ENCODE measurements at places on chromosomes 11 and 22.

DNA sequence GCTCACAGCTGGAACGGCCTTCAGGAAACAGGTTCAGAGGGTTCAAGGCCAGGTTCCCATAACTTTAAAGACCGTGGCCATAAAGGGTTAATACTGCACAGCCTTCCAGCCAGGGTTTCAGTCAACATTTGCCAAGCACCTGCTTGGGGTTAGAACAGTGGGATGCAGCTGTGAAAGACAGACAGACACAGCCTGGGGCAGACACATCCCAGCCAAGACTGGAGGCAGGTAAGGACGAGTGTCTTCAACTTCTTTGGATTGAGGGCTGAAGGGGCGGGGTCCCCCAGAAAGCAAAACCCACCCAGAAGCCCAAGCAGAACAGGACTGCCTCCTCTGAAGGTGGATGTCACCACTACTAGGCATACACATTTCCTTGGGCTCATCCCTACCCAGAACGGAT, 14.3 kb downstream of the ARFGAP2 start:
- DNase-seq: no peak
- H3K27me3 ChIP-seq: no peaks in the 10 kb centered on the region
- peaks cover 69% of the 10 kb centered on the region for H3K36me3 ChIP-seq
- H3K27ac ChIP-seq: no peak overlapping the region

DNA sequence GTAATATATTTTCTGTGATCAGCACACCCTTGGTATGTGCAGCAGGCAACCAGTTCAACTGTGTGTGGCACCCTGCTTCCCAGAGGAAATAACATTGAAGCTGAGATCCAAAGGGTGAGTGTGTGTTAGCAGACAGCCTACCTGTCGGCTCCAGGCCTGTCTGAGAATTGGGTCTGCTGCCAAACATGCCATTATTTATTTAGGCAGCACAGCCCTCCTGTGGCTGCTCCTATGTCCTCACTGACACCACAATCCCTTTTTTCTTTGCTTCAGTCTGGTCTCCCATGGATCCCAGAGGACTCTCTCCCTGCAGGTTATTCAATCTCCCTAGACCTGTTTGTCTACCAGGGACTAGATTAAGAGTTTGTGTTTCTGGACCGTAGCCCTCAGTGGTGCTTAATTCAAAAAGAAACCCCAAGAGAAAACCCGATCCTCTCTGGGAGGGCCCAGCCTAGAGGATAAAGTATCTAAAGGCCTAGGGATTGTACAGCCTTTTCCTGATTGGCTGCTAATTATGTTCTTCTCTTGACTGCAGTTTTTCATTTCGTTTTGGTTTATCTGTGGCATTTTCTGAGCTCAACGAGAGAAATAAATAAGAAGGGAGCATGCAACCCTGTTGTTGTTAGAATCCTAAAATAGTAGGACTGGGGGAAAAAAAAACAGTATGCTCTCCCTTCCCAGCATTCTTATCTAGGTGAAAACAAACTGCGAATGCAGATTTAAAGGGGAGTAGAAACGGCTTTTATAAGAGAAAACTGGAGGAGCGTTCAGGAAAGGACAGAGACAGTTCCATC, 24.1 kb downstream of the KCNE3 start:
- no peaks in the 10 kb centered on the region for H3K36me3 ChIP-seq
- no peak overlapping the region for H3K4me3 ChIP-seq
- DNase-seq: no peak
- no peak overlapping the region for H3K27ac ChIP-seq
- H3K27me3 ChIP-seq: no peaks in the 10 kb centered on the region

DNA sequence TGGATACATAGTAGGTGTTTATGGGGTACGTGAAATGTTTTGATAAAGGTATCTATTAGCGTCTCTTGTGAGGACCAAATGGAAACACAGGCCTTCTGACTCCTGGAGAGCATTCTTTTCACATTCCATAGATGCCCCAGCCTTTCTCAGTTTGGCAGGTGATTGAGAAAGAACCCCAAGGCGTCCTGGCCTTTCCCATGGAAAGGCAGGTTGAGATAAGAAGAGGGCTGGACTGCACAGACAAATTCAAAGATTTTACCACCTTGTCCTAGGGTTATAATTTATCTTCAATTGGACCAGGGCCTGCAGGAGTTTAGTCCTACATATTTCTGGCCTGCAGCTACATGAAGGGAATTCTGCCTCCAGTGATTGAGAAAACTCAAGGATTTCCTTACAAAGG, 661 bp upstream of the OLFML1 start:
- peaks cover 10% of the 10 kb centered on the region for H3K4me1 ChIP-seq
- H3K4me3 ChIP-seq: peak overlapping the region; percentile 48
- no peak for DNase-seq
- no peaks in the 10 kb centered on the region for H3K27me3 ChIP-seq
- H3K36me3 ChIP-seq: no peaks in the 10 kb centered on the region

- no peak overlapping the region for H3K4me3 ChIP-seq
- H3K36me3 ChIP-seq: no peaks in the 10 kb centered on the region
- no peaks in the 10 kb centered on the region for H3K4me1 ChIP-seq
- no peak for DNase-seq
- H3K27me3 ChIP-seq: no peaks in the 10 kb centered on the region
- H3K27ac ChIP-seq: no peak overlapping the region
Observed at GRCh38 chr11:1782031-1782590, 18.4 kb upstream of the CTSD start.

- no peaks in the 10 kb centered on the region for H3K36me3 ChIP-seq
- DNase-seq: no peak
- no peak overlapping the region for H3K4me3 ChIP-seq
- no peaks in the 10 kb centered on the region for H3K27me3 ChIP-seq
- H3K4me1 ChIP-seq: no peaks in the 10 kb centered on the region
Observed at GRCh38 chr22:38773363-38773946, 17.7 kb upstream of the SUN2 start.

DNA sequence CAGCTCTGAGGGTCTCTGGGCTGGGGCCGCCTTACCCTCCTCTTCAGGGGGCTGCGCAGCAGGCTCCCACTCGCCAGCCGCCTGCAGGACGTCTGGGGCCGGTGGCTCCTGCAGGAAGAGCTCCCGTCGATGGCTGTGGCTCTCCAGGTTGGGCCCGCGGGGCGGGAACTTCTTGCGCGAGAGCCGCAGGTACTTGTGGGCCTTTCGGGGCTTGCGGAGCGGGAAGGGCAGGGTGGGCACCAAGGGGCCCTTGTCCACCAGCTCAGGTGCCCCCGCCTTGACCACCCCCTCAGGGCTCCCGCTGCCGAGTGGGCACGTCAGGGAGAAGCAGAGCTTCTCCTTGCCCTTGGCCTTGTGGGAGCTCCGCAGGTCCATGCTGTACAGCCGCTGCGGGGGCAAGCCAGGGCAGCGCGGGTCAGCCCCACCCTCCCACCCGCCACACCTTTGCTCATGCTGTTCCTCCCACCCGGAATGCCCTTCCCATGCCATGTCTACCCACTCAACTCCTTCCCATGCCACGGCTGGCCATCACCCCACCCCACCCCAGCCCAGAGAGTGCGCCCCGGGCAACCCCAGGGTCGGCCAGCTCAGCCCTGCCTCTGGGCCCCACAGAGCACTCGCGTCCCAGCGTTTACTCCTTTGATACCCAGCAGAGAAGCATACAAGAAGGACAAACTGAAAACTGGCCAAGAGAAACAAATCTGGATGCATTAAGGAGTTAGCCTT, 18.0 kb downstream of the CBX7 start:
- H3K27me3 ChIP-seq: no peaks in the 10 kb centered on the region
- H3K4me3 ChIP-seq: no peak overlapping the region
- no peak for DNase-seq

DNA sequence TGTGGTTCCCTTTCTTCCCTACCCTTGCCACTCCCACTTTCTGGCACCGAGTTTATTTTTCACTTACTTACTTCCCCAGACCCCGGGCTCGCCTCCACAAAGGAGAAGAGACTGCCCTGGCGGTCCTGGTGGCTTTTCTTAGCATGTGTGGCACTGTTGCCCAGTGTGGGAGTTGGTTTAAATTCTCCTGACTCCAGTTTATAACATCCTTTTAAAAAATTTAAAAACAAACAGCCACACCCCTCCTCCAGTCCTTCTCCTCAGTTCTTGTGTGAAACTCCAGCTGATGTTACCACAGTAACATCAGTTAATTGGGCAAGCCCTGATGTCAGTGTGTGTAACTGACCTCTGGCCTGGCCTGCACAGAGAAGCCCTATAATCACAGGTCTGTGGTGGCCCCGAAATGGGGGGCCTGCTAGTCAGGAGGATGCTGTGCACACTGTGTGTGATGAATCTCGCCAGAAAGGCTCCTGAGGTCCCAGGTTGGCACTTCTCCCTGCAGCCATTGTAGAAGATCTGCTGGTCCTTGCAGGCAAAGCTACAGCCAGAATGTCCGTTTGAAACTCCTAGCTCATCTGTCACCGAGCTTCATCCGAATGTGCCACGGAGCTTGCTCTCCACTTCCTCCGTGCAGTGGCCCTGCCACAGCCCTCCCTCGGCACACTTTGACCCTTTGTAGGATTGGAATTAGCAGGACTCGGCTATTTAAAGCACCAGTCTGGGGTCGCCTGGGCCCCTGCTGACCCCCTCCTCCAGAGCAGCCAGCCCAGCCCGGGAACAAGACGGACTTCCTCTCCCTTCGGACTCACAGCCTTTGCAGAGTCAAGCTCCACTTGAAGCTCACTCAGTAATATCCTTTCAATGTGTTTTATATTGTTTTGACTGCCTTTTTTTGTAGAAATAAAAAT, 7.6 kb downstream of the YDJC start:
- peak; percentile 44 for DNase-seq
- H3K36me3 ChIP-seq: peaks cover 42% of the 10 kb centered on the region
- no peak overlapping the region for H3K4me3 ChIP-seq
- H3K27me3 ChIP-seq: no peaks in the 10 kb centered on the region
- H3K4me1 ChIP-seq: peaks cover 20% of the 10 kb centered on the region
- no peak overlapping the region for H3K27ac ChIP-seq

- H3K4me3 ChIP-seq: no peak overlapping the region
- H3K27ac ChIP-seq: no peak overlapping the region
- no peaks in the 10 kb centered on the region for H3K27me3 ChIP-seq
- H3K36me3 ChIP-seq: no peaks in the 10 kb centered on the region
- H3K4me1 ChIP-seq: no peaks in the 10 kb centered on the region
- DNase-seq: no peak
Observed at GRCh38 chr11:8408151-8408941, 144.7 kb upstream of the LMO1 start.

- H3K27me3 ChIP-seq: no peaks in the 10 kb centered on the region
- H3K36me3 ChIP-seq: no peaks in the 10 kb centered on the region
- no peak overlapping the region for H3K27ac ChIP-seq
- DNase-seq: no peak
- H3K4me3 ChIP-seq: no peak overlapping the region
Observed at GRCh38 chr22:20840646-20841371, 17.8 kb downstream of the PI4KA start.

- no peaks in the 10 kb centered on the region for H3K36me3 ChIP-seq
- no peak overlapping the region for H3K27ac ChIP-seq
- no peak for DNase-seq
- no peaks in the 10 kb centered on the region for H3K4me1 ChIP-seq
- H3K27me3 ChIP-seq: peaks cover 14% of the 10 kb centered on the region
Observed at GRCh38 chr22:22849640-22850610, 37.7 kb upstream of the IGLL5 start.

DNA sequence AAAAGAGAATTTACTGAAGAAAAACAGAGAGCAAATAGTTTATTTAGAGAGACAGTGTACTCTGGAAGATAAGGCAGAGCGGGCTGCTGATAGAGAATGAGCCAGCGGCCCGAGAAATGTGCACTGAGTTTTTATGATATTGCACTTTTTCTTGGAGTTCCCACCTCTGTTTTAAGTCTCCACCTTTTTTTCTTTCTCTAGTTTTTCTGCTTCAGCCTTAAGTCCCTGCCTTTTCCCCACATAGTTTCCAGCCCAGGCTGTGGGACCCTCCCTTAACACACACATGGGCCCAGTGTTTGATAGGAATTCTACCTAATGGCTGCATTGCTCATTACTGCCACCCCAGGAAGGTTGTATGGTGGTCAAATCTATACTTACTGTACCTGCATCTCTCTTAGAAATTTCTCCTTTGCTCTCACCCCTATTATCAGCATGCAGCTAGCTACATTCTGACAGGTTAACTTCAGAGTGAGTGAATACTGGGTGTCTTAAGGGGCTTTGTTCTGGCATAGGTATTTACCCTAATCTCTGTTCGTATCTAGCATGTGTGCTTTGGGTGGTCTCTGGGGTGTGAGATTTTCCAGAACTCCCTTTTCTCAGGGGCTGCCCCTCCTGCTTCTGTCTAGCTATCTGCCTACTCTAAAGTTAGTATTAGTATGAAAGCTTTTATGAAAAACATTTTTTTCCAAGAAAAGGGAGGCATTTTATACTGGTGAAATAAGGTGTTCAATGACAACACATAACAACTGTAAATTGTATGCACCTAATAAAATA, 127.3 kb upstream of the TOP3B start:
- H3K4me1 ChIP-seq: no peaks in the 10 kb centered on the region
- DNase-seq: no peak
- H3K36me3 ChIP-seq: no peaks in the 10 kb centered on the region
- no peaks in the 10 kb centered on the region for H3K27me3 ChIP-seq
- H3K27ac ChIP-seq: no peak overlapping the region

- peaks cover 19% of the 10 kb centered on the region for H3K27me3 ChIP-seq
- no peak overlapping the region for H3K4me3 ChIP-seq
- no peak overlapping the region for H3K27ac ChIP-seq
- no peak for DNase-seq
- H3K4me1 ChIP-seq: no peaks in the 10 kb centered on the region
- H3K36me3 ChIP-seq: no peaks in the 10 kb centered on the region
Observed at GRCh38 chr11:123187665-123188507, 7.2 kb downstream of the CLMP start.

- H3K4me1 ChIP-seq: no peaks in the 10 kb centered on the region
- no peak for DNase-seq
- H3K4me3 ChIP-seq: no peak overlapping the region
- no peak overlapping the region for H3K27ac ChIP-seq
Observed at GRCh38 chr11:103661991-103662390, 374.4 kb upstream of the DDI1 start.

GRCh38 chr11:67645521-67646461, 4.7 kb downstream of the ACY3 start:
- H3K4me1 ChIP-seq: no peaks in the 10 kb centered on the region
- no peak overlapping the region for H3K4me3 ChIP-seq
- DNase-seq: no peak
- H3K27me3 ChIP-seq: peaks cover under 1% of the 10 kb centered on the region

- H3K4me3 ChIP-seq: no peak overlapping the region
- no peak for DNase-seq
- no peaks in the 10 kb centered on the region for H3K4me1 ChIP-seq
Observed at GRCh38 chr11:96778272-96778671, 388.5 kb downstream of the JRKL start.

GRCh38 chr22:19518635-19519034, 5.6 kb downstream of the CLDN5 start:
- no peaks in the 10 kb centered on the region for H3K36me3 ChIP-seq
- no peak overlapping the region for H3K27ac ChIP-seq
- H3K4me1 ChIP-seq: peaks cover 8% of the 10 kb centered on the region
- H3K4me3 ChIP-seq: no peak overlapping the region
- peaks cover 4% of the 10 kb centered on the region for H3K27me3 ChIP-seq

GRCh38 chr11:87459351-87459750, 421.6 kb downstream of the TMEM135 start:
- H3K4me3 ChIP-seq: no peak overlapping the region
- H3K27ac ChIP-seq: no peak overlapping the region
- no peak for DNase-seq
- no peaks in the 10 kb centered on the region for H3K36me3 ChIP-seq

- DNase-seq: no peak
- no peaks in the 10 kb centered on the region for H3K27me3 ChIP-seq
- no peak overlapping the region for H3K4me3 ChIP-seq
Observed at GRCh38 chr11:104830080-104830479, 68.2 kb downstream of the CASP12 start.

All from heart left ventricle (tissue), 16 donors.